ENCODE measurements at places on chromosomes 1 and 21. TPM values are rescaled to one million over a fixed set of nuclear protein-coding genes. Genes with fewer than 3 reads are reported as not detected.

The GJB3 gene
- total RNA-seq = 160 TPM

The CHD5 gene
- not detected for total RNA-seq

The A3GALT2 gene
- not detected for total RNA-seq

The LRRC71 gene
- total RNA-seq = not detected

The PLA2G5 gene
- not detected for total RNA-seq

The CEP170 gene
- total RNA-seq = 30.4 TPM

The IL20 gene
- not detected for total RNA-seq

The CCDC27 gene
- not detected for total RNA-seq

The OR4F16 gene
- not detected for total RNA-seq

The SAMD13 gene
- 1.3 TPM for total RNA-seq

The TSSK3 gene
- not detected for total RNA-seq

The ASPM gene
- 1.1 TPM for total RNA-seq

The ERI3 gene
- 52.4 TPM for total RNA-seq

The PADI3 gene
- 0.43 TPM for total RNA-seq

The KLHDC8A gene
- not detected for total RNA-seq

The SNX27 gene
- 18.8 TPM for total RNA-seq

The TFF2 gene
- not detected for total RNA-seq

The ZNF678 gene
- total RNA-seq = 3.8 TPM

The MYBPH gene
- not detected for total RNA-seq

The ACTA1 gene
- not detected for total RNA-seq

The PGLYRP3 gene
- total RNA-seq = not detected

The SLAMF7 gene
- total RNA-seq = 3.4 TPM

The NBL1 gene
- 114 TPM for total RNA-seq

The DNASE2B gene
- total RNA-seq = not detected

The TMEM82 gene
- total RNA-seq = not detected

The DDR2 gene
- 1.7 TPM for total RNA-seq

The AMY2A gene
- total RNA-seq = not detected

The MLLT11 gene
- 1.9 TPM for total RNA-seq

The CRNN gene
- total RNA-seq = 0.85 TPM

The C21orf58 gene
- total RNA-seq = 2.2 TPM

The TCHH gene
- under 0.01 TPM for total RNA-seq

The FMO5 gene
- 1.2 TPM for total RNA-seq

The INAVA gene
- total RNA-seq = 38.4 TPM

The VASH2 gene
- total RNA-seq = 0.24 TPM

The LCE1D gene
- total RNA-seq = not detected

The AMY1C gene
- total RNA-seq = not detected

The LCE3E gene
- 0.48 TPM for total RNA-seq

The PTPRF gene
- 245 TPM for total RNA-seq

The ANKRD35 gene
- 0.24 TPM for total RNA-seq

The RGSL1 gene
- total RNA-seq = not detected

The DRAM2 gene
- total RNA-seq = 97.4 TPM

The OSBPL9 gene
- 88.7 TPM for total RNA-seq

The LHX8 gene
- under 0.01 TPM for total RNA-seq

The IGSF3 gene
- total RNA-seq = 66.9 TPM

The NDUFS5 gene
- total RNA-seq = 340 TPM

The SLC1A7 gene
- not detected for total RNA-seq

The OR2T33 gene
- not detected for total RNA-seq

The HS2ST1 gene
- total RNA-seq = 23.7 TPM

The PRELP gene
- total RNA-seq = not detected

The SMIM12 gene
- total RNA-seq = 26.0 TPM

All from tracheal epithelial cell (primary cell).